GM12891 (cell line): ENCODE measurements at places on chromosomes 5 and 9.
A peak's percentile ranks its signal among the peaks of the same experiment; 100 is the strongest.

- no peak for DNase-seq
Observed at GRCh38 chr9:81530310-81530810, 159.0 kb downstream of the TLE1 start.

DNA sequence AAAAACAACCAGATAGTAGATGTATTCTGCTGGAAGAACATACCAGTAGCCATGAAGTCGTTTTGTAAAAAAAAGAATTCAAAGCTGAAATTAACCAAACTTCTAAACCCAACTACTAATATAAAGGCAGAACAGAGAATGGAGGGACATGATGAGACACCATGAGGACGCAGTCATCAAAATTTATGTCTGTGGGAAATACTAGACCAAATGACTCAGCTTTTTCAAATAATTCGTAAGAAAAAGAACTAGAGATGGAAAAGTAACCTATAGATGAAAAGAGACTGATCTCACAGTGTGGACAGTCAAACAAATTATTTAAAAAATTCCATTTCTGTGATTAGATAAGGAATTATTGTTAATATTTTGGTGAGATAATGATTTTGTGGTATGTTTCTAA is 10.3 kb downstream of the TTC23L start:
- DNase-seq, result no peak

DNA sequence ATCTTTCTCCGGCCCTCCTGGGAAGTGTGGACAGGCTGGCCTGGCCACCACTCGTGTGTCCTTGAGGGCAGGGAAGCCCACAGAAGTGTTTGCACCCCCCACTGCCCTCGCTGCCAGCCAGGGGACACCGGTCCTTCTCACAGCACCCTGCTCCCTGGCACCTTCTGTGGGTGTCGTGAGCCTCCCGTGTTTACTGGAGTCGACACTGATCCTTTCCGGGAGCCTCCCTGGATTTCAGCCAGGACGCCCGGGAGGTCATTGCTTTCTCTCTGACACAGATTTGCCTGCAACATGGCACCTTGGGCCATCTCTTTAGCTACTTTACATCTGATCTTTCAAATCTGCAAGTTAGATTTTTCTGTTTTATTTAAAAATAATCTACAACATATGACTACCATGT is 120.4 kb upstream of the CACNA1B start:
- DNase-seq, result no peak

DNA sequence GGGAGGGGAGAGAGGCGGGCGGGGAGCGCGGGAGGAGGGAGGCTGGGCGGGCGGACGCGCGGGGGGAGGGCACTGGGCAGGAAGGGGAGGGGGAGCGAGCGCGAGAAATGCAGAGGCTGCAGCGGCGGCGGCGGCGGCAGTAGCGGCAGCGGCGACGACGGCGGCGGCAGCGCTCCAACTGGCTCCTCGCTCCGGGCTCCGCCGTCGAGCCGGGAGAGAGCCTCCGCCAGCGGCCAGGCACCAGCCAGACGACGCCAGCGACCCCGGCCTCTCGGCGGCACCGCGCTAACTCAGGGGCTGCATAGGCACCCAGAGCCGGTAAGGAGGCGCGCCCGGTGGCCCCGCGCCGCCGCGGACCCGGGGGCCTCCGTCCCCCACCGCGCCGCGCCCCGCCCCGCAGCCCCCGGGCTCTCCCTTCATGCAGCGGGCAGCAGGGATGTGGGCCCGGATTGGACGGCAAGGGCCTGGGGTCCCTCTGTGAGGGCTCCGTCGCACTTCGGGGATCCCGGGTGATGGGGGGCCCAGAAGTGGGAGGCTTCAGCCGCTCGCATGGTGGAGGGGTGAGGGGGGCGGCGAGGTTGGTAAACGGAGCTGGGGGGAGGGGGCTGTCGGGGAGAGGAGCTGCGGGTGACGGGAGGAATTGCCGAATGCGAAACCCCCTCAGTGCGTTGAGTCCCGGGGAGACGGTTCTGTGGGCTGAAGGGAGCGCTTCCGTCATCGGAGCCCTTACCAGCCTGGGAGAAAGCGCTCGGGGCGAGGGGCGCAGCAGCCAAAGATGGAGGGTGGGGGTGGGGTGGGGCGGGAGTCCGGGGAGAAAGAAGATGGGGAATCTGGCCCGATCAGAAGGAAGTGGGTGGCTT is at the start of gene BASP1:
BASP1 (plus strand) TSS at position 139 of the 860 bp plus-strand sequence. CDS start 57,586 bp downstream, outside the sequence.
- peak; percentile 64 for DNase-seq

DNA sequence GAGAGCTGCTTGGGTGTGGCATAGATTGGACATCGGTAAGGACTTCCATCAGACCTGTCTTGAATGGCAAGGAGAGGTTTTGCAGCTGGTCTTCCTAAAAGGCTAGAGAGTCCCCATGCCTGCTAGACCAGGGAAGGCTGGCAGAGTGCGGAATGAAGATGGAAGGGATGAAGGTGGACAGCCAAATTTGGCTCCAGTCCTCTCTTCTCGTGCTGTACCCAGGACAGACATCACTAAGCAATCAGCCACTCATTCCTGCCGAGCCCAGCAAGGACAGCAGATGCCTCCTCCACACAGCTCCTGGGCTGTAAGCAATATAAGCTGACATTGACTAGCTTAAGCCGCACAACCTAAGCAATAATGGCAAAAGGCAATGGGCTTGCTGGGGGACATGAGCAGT is 112.0 kb downstream of the OLFM1 start:
- DNase-seq, result no peak

GRCh38 chr5:31768784-31769183 is 129.9 kb downstream of the PDZD2 start:
- DNase-seq, result no peak

- DNase-seq, result no peak
Observed at GRCh38 chr5:56317923-56318561, 84.9 kb upstream of the ANKRD55 start.

GRCh38 chr5:110785356-110785755 is 46.5 kb downstream of the SLC25A46 start:
- no peak for DNase-seq

DNA sequence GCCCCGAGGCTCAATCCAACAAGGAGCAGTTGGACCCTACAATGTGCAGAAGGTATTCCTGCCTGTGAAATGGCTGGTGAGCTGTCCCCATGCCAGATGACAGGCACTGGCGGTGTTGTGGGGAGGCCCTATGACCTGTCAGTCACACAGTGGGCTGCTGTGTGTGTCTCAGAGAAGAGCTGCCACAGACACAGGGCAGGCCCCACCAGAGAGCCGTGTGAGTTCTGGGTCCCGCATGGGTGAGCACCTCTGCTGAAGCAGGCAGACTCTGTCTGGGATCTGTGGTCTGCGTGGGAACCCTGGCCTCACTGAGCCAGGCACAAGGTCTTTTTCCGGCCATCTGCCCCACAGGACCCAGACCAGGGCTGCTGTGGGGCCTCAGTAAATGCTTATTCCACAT is 37.3 kb upstream of the PITX1 start:
- DNase-seq, result no peak

DNA sequence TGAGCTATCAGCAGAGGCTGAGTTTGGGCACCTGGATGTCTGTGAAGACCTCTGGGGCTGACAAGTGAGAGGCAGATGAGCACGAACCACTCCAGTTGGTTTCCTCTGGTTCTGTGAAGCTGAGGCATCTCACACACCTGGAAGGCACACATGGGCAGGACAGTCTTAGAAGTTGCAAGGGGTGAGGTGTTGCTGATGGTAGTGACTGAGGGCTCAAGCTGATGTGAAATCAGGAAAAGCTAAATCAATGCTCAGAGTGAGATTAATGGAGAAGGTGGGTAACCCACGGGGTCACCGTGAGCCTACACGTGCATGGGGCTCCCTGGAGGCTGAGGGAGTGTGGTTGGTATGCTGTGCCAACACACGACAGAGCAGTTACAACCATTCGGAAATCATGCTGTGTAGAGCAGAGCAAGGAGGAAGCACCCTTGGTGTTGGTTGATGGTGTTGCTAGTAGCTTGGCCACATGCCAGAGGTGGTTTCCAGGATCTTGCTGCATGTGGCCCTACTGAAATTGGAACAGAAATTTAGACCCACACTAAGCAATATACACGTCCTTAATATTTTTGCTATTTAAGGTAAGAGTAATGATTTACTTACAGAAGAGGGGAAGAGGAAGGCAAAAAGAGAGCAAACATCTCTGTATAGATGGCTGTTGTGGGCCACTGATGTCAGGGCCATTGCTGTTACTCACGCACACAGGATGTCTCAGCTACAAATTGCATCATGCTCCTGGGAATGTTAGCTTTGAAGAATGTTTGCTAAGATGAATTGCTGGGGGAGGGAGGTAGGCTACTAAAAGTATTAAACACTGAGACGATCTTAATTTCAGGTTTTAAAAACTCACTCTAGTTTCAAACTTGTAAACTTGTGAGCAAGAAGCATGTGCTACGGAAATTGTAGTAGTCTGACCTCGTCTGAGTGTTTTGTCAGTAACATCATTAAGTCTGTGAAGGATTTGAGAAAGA is 170.5 kb downstream of the ARHGEF28 start:
- DNase-seq, result no peak

GRCh38 chr9:32782476-32783167 is 718 bp upstream of the TMEM215 start:
- no peak for DNase-seq

DNA sequence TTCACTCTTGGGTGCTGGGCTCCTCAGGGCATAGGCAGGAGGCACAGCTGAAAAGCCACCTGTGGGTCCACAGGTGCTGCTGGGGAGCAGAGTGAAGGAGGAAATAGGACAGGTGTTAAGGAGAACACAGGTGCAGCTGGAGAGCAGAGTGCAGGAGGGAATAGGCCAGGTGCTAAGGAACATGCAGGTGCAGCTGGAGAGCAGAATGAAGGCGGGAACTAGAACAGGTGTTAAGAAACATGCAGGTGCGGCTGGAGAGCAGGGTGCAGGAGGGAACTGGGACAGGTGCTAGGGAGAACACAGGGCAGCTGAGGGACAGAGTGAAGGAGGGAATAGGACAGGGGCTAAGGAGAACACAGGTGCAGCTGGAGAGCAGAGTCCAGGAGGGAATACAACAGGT is 43.8 kb upstream of the PLEKHG4B start:
- no peak for DNase-seq
